ENCODE measurements at places on chromosomes 6 and 20. TPM values are rescaled to one million over a fixed set of nuclear protein-coding genes. Genes with fewer than 3 reads are reported as not detected.

DNA sequence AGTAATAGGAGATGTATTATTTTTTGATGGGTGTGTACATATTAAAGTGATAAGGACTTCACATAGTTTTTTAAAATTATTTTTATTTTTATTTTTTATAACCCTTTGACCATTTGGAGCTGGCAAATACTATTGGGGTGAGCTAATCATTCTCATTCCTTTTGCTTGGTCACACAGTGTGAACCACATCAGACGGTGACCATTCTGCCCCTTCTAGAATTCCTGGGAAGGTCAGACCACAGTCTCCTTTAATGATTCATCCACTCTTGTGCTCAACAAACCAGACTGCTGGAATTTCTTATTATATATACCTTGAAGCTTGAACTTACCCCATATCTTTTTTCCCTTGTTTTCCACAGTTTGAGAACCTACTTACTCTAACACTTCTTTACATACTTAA is 23.9 kb upstream of the PRL start:
- H3K36me3 ChIP-seq = no peaks in the 10 kb centered on the region
- DNase-seq = peak; percentile 16
- peaks cover 9% of the 10 kb centered on the region for H3K4me1 ChIP-seq
- H3K27me3 ChIP-seq = no peaks in the 10 kb centered on the region

DNA sequence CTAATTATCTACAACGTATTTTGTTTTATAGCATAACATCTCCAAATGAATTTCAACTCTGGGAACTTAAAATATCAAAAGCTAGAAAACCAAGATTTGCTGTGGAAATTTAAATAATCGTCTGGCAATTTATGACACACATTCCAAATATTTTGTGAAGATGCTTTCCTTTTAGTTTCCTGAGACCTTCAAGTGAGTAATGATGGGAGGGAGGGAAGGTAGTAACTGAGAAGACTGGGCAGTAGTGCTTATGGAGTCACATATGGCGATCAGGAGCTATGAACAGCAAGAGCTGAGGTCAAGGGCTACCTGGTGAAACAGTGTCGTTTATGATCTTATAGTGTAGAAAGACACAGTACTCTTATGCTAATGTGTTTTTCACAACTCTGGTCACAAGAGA is 178.2 kb upstream of the THEMIS start:
- H3K36me3 ChIP-seq = no peaks in the 10 kb centered on the region
- no peak for DNase-seq
- H3K27me3 ChIP-seq = no peaks in the 10 kb centered on the region

PCMT1 gene
- 110 TPM for total RNA-seq

TMEM74B gene
- 9.4 TPM for total RNA-seq

DNA sequence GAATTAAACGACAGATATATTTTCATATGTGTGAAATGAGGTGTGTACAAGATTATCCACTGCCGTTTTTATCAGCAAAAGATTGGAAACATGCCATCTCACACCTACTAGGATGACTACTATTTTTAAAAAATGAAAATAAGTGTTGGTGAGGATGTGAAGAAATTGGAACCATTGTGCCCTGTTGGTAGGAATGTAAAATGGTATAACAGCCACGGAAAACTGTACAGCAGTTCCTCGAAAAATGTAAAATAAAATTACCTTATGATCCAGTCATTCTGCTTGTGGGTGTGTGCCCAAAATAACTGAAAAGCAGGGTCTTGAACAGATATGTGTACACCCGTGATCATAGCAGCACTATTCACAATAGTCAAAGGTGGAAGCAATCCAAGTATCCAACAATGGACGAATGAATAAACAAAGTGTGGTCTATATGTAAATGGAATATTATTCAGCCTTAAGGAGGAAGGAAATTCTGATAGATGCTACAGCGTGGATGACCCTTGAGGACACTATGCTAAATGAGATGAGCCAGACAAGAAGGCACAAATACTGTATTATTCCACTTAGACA is 27.0 kb upstream of the CCN5 start:
- H3K27ac ChIP-seq = no peak overlapping the region
- no peaks in the 10 kb centered on the region for H3K36me3 ChIP-seq
- H3K4me1 ChIP-seq = peaks cover 5% of the 10 kb centered on the region
- H3K4me3 ChIP-seq = no peak overlapping the region
- H3K27me3 ChIP-seq = no peaks in the 10 kb centered on the region
- DNase-seq = no peak

GRCh38 chr6:53588816-53589509 is 44.1 kb upstream of the GCLC start:
- no peak overlapping the region for H3K27ac ChIP-seq
- H3K4me3 ChIP-seq = no peak overlapping the region
- no peaks in the 10 kb centered on the region for H3K4me1 ChIP-seq
- no peak for DNase-seq

- H3K4me3 ChIP-seq = no peak overlapping the region
- no peak for DNase-seq
- H3K27me3 ChIP-seq = peaks cover 98% of the 10 kb centered on the region
- H3K36me3 ChIP-seq = no peaks in the 10 kb centered on the region
Observed at GRCh38 chr20:21511850-21512633, 1.8 kb downstream of the NKX2-2 start.

DNA sequence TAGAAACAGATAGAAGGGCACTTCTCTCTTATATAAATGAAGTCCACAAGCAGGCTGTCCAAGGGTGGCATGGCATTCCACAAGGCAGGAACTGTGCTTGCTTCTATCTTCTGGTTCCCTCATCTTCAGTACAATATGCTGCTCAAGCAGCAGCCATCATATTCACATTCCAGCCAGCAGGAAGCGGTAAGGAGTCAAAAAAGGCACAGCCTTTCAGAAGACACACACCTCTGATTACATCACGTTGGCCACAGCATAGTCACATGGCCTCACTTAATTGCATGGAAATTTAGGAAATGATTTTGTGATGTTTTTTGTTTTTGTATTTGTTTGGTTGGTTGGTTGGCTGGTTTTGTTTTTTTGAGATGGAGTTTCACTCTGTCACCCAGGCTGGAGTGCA is 19.0 kb downstream of the REM1 start:
- H3K27ac ChIP-seq = no peak overlapping the region
- no peaks in the 10 kb centered on the region for H3K36me3 ChIP-seq
- DNase-seq = peak; percentile 48
- H3K27me3 ChIP-seq = no peaks in the 10 kb centered on the region

HMGCLL1 gene
- 4.8 TPM for total RNA-seq

DNA sequence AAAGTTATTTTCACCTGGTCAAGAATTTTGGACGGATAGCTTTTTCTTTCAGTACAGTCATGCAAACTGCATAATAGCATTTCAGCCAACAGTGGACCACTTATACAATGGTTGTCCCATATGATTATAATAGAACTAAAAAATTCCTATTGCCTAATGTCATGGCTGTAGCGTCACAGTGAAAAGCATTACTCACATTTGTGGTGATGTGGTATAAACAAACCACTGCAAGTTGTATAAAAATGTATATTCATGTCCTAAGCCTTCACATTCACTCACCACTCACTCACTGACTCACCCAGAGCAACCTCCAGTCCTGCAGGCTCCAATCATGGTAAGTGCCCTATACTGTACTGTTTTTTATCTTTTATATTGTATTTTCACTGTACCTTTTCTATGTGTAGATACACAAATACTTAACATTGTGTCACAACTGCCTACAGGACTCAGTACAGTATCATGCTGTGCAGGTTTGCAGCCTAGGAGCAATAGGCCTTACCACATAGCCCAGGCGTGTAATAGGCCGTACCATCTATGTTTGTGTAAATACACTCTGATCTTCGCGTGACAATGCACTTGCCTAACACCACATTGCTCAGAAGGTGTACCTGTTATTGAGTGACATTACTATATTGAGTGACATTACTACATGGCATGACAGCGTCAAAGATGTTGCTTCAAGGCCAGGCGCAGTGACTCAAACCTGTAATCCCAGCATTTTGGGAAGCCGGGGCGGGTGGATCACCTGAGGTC is 17.9 kb downstream of the ABHD12 start:
- H3K4me3 ChIP-seq = no peak overlapping the region
- H3K4me1 ChIP-seq = peaks cover 3% of the 10 kb centered on the region
- H3K27ac ChIP-seq = no peak overlapping the region
- H3K27me3 ChIP-seq = no peaks in the 10 kb centered on the region
- no peak for DNase-seq

RIPOR3 gene
- total RNA-seq = 5.6 TPM

- no peak overlapping the region for H3K27ac ChIP-seq
- no peak overlapping the region for H3K4me3 ChIP-seq
- no peaks in the 10 kb centered on the region for H3K36me3 ChIP-seq
- no peak for DNase-seq
- H3K27me3 ChIP-seq = no peaks in the 10 kb centered on the region
- no peaks in the 10 kb centered on the region for H3K4me1 ChIP-seq
Observed at GRCh38 chr6:132789396-132789776, 9.1 kb downstream of the SLC18B1 start.

- no peaks in the 10 kb centered on the region for H3K4me1 ChIP-seq
- H3K27me3 ChIP-seq = no peaks in the 10 kb centered on the region
- no peak overlapping the region for H3K4me3 ChIP-seq
- no peaks in the 10 kb centered on the region for H3K36me3 ChIP-seq
- peak; percentile 19 for DNase-seq
- H3K27ac ChIP-seq = no peak overlapping the region
Observed at GRCh38 chr20:46438156-46438750, 31.8 kb upstream of the ELMO2 start.

DNA sequence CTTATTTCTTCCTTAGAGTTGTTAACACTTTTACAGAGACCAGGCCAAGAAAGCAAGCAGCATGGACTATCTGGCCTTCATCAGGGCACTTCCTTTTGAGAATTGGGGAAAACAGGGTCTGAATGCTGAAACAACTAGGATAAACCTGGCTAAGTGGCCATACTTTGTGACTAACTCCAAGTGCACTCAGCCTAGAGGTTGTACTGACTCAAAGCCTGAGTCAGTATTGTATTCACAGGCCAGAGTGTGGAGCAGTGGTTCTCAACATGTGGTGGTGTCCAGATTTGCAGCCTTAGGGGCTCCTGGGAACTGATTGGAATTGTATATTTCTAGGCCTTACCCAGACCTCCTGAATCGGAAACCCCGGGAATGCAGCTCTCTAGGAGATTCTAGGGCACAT is 20.1 kb downstream of the SEC23B start:
- no peaks in the 10 kb centered on the region for H3K27me3 ChIP-seq
- no peaks in the 10 kb centered on the region for H3K4me1 ChIP-seq
- no peak for DNase-seq
- peaks cover 7% of the 10 kb centered on the region for H3K36me3 ChIP-seq
- no peak overlapping the region for H3K27ac ChIP-seq
- H3K4me3 ChIP-seq = no peak overlapping the region

NOX3 gene
- total RNA-seq = not detected

EDN3 gene
- 1.4 TPM for total RNA-seq

DNA sequence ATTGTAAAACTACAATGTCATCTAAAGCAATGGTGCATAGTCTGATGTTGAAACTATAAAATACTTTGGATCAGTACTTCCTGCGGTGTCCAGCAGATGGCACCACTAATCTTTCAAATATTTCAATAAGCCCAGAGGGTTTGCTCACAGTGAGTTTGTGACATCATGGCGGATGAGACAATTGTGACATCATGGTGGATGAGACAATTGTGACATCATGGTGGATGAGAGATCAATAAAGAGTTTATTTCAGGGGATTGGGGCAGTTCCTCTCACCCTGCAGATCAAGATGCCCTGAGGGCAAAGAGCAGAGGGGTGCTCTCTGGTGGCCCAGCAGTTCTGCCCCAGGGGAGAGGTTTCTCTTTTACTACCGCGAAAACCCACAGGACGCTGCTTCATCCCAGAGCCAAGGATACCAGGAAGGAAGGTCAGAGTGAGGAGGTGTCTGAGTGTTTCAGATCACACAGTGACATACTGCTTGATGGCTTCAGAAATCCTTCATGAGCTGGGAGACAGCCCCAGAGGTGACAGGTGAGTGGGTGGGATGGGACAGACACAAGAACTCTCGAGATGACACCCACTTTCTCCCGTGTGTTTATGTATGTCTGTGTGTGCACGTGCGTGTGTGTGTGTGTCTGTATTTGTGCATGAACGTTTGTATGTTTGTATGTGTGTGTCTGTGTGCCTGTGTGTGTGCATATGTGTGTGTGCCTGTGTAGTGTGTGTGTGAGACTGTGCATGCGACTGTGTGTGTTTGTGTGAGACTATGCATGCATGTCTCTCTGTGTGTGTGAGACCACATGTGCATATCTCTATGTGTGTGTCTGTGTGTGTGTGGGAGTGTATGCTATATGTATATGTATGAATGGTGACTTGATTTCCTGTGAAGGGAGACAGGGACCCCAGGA is 7.3 kb upstream of the ULBP2 start:
- H3K27me3 ChIP-seq = peaks cover 85% of the 10 kb centered on the region
- DNase-seq = peak; percentile 80
- peaks cover 5% of the 10 kb centered on the region for H3K4me1 ChIP-seq
- H3K4me3 ChIP-seq = no peak overlapping the region

SF3B5 gene
- total RNA-seq = 182 TPM

- peaks cover 4% of the 10 kb centered on the region for H3K4me1 ChIP-seq
- H3K27me3 ChIP-seq = no peaks in the 10 kb centered on the region
- peak within 1 kb of the TSS; percentile 61 for H3K27ac ChIP-seq
- H3K36me3 ChIP-seq = no peaks in the 10 kb centered on the region
- peak within 1 kb of the TSS; percentile 23 for H3K4me3 ChIP-seq
Observed at GRCh38 chr6:43644940-43645612, at the start of gene RSPH9. Gene RSPH9, plus strand, starts transcription at chr6:43645036. Its CDS starts 63 bp downstream, at chr6:43645099.

- H3K36me3 ChIP-seq = no peaks in the 10 kb centered on the region
- H3K4me1 ChIP-seq = no peaks in the 10 kb centered on the region
- H3K27me3 ChIP-seq = no peaks in the 10 kb centered on the region
- no peak overlapping the region for H3K27ac ChIP-seq
- H3K4me3 ChIP-seq = no peak overlapping the region
Observed at GRCh38 chr6:151885234-151885633, 77.8 kb downstream of the ESR1 start.

GRCh38 chr6:81376745-81377144 is 375.7 kb downstream of the TENT5A start:
- no peak overlapping the region for H3K27ac ChIP-seq
- no peaks in the 10 kb centered on the region for H3K4me1 ChIP-seq
- H3K27me3 ChIP-seq = no peaks in the 10 kb centered on the region
- no peak for DNase-seq

GRCh38 chr6:156848533-156848932 is 71.4 kb downstream of the ARID1B start:
- H3K27ac ChIP-seq = no peak overlapping the region
- peak; percentile 66 for DNase-seq
- peaks cover 30% of the 10 kb centered on the region for H3K4me1 ChIP-seq
- no peaks in the 10 kb centered on the region for H3K27me3 ChIP-seq
- no peaks in the 10 kb centered on the region for H3K36me3 ChIP-seq

Data from hepatocyte (in vitro differentiated cells).